ENCODE measurements at places on chromosomes 1 and 21. TPM values are rescaled to one million over a fixed set of nuclear protein-coding genes. Genes with fewer than 3 reads are reported as not detected.

Gene CNR2
- total RNA-seq: not detected

Gene MANEAL
- 0.75 TPM for total RNA-seq

Gene PLEKHA6
- total RNA-seq: 2.9 TPM

Gene CCDC27
- not detected for total RNA-seq

Gene NCSTN
- 91.4 TPM for total RNA-seq

Gene C1orf116
- total RNA-seq: not detected

Gene GBP6
- not detected for total RNA-seq

Gene LRRC39
- 0.09 TPM for total RNA-seq

Gene LHX8
- not detected for total RNA-seq

Gene MTARC2
- total RNA-seq: 12.7 TPM

Gene GUCA2B
- not detected for total RNA-seq

Gene PGD
- 121 TPM for total RNA-seq

Gene PLPPR4
- total RNA-seq: not detected

Gene PTPN7
- not detected for total RNA-seq

Gene ATAD3C
- total RNA-seq: under 0.01 TPM

Gene TMEM240
- 3.1 TPM for total RNA-seq

Gene TMEM52
- 0.09 TPM for total RNA-seq

Gene DPYD
- total RNA-seq: 52.9 TPM

Gene NPPB
- 0.54 TPM for total RNA-seq

Gene CFAP45
- 1.5 TPM for total RNA-seq

Gene SUSD4
- under 0.01 TPM for total RNA-seq

Gene ARPC5
- total RNA-seq: 370 TPM

Gene IFNAR1
- 20.5 TPM for total RNA-seq

Gene FABP3
- total RNA-seq: 0.18 TPM

Gene CAP1
- total RNA-seq: 458 TPM

Gene AKR7A2
- 53.4 TPM for total RNA-seq

Gene PBXIP1
- 90.7 TPM for total RNA-seq

Gene PLA2G2C
- not detected for total RNA-seq

Gene CLIC6
- not detected for total RNA-seq

Gene CFHR1
- total RNA-seq: 0.28 TPM

Gene NR0B2
- total RNA-seq: not detected

Gene C1orf226
- total RNA-seq: 0.85 TPM

Gene LRRC3
- 1.2 TPM for total RNA-seq

Gene SPRR2A
- not detected for total RNA-seq

Gene MX2
- 0.18 TPM for total RNA-seq

Gene VANGL2
- total RNA-seq: not detected

Gene DHRS3
- total RNA-seq: 34.1 TPM

Gene PGLYRP3
- not detected for total RNA-seq

Gene KCNK2
- under 0.01 TPM for total RNA-seq

Gene TSSK3
- total RNA-seq: 0.19 TPM

Gene ETNK2
- total RNA-seq: 7.5 TPM

Gene IL20
- total RNA-seq: not detected

Gene OR6K3
- total RNA-seq: not detected
